OCI-M1 (cell line): ENCODE measurements at places on chromosomes 1 and 21.

DNA sequence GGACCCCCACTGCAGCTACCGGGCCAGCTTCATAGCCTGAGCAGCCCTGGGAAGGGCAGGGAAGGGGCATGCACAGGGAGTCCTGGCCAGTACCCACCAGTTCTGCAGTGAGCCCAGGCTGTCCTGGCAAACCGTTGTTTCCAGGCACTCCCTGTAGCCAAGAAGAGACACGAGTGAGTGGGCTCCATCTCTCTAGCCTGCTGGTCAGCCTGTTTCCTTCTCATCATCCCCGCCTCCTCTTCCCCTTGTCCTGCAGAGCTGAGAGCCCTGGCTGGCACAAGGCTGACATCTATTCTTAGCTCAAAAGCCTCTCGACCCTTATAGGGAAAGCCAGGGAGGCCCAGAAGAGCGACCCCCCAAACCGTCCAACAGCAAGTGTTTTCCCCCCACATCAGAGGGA is 28.7 kb downstream of the COL16A1 start:
- DNase-seq = no peak

- peak; percentile 70 for DNase-seq
Measured at GRCh38 chr1:85894651-85895050, 186.4 kb upstream of the ZNHIT6 start.

DNA sequence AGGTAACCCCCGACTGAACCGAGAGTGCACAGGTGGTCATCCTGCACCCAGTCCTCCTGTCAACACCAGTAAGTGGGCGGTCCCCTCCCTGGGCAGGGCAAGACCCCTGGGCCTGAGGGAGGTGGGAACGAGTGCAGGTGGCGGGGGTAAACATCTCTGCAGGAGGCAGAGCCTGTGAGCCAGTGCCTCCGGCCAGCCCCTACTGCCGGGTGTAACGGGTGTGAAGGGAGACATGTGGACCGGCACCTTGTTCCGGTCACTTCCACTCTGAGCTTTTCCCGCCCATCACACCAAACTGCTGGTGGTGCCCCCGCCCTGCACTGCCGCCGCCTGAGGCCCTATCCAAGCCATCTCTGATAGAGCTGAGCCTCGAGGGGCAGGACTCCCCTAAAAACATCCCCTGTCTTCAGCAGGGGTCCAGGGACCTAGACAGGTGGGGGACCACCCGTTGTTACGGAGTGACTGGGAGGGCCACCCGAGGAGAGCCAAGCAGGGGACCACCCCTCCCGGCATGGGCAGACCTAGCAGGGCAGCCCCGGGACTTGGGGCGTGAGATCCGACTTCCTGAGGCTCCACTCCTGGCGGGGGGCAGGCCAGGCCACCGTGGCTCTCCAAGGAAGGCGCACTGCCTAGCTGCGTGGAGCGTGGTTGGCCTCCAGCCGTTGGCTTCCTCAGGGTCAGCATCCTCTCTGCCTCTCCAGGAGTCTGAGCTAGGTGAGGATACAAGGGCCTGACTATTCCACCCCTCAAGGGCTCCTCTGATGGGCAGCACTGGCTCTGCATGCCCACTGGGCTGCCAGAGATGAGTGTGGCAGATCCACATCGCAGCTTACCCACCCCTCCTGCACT is 43.8 kb upstream of the LBR start:
- no peak for DNase-seq

DNA sequence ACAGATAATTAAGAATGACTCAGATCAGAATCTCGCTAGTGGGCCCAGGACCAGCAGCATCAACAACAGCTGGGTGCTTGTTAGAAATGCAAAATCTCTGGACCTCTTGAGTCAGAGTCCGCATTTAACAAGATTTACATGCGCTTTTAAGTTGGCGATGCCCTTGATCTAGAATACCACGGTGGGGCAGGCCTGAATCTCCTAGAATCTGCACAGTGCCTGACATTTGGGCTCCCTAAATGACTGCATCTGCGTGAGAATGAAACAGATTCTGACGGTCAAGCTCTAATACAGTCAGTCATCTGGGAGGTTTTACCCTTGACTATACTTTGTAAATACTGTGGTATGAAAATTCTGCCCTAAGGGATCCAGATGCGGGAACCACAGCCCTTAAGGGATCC is 17.2 kb upstream of the RAB29 start:
- no peak for DNase-seq

DNA sequence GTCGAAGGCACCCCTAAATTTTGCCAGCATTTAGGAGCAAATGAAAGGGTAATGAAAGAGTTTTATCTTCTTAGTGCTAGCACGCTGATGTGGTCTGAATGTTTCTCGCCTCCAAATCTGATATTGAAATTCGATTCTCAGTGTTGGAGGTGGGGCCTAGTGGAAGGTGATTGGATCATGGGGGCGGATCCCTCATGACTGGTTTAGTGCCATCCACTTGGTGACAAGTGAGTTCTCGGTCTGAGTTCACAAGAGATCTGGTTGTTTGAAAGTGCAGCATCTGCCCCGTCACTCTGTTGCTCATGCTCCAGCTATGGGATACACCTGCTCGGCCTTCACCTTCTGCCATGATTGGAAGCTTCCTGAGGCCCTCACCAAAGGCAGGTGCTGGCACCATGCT is 75.1 kb upstream of the ZBTB40 start:
- no peak for DNase-seq

GRCh38 chr1:156012051-156012817 is 8.5 kb downstream of the SSR2 start:
- no peak for DNase-seq

- DNase-seq = peak; percentile 68
Measured at GRCh38 chr1:198523182-198523950, 17.1 kb downstream of the ATP6V1G3 start.

DNA sequence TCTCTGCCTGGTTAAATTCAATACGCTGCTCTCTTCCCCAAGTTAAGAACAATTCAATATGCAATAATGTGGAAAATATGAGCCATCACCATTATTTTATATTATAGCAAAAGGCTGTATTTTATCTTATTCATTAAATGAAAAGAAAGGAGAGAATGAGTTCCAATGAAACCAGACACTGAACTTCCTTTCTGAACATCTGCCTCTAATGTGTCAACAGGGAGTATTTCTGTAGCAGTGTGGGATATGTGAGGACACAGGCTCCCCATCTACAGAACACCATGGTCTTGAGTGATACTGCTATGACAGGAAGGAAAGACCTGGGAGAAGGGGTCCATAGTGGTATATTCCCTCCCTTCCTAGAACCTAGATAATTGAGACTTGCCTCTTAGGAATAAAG is 46.3 kb downstream of the CASQ2 start:
- DNase-seq = no peak

GRCh38 chr1:65881067-65881594 is 88.4 kb downstream of the PDE4B start:
- DNase-seq = no peak

DNA sequence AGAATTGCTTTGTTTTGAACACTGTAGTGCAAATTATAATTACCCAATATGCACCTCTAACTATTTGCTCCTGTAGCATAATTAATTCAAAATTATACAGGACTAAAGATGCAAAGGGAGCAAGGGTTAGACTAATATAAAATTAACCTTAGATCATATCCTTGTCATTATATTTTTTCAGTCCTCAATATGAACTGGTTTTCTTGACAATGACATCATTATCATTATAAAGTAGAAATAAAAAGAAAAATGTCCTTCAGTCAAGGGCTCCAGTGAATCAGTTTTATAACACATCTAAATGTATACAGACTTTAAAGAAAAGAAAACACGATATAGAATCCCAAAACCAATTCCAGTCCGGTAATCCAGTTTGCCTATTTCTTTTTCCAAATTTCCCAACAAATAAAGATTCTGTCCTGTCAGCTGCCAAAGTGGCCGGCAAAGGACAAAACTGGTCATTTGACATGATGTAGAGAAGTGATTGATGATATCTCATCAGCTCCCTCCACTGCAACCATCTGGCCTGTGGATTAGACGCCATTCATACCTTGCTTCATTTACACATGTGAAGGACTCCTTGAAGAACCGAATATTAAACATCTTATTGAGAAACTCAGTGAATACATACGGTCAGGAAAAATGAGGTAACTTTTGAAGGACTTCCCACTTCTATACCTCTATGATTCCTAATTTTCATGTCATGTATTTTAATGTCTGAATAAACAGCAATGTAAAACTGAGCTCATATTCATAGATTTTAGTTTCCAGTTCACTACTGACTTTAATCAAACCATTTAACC is 15.5 kb downstream of the DPYD start:
- DNase-seq = no peak

DNA sequence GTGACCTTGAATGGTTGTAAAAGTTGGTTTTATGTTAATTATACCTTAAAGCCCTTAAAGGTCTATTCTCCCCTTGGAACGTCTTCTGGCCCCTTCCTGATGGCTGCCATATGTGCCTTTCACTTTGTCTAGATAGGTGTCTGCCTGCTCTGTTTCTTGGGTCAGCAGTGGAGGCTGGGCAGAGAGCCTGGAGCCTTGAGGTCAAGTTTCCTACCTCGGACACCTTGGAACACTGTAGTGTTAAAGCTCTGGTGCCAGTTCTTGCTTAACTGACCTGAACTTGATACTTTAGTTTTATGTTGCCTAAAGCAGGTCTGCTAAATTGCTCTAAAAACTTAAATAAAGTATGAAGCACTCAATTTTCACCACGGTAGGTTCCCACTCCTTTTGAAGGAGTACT is 86.5 kb downstream of the CDC14A start:
- no peak for DNase-seq
